ENCODE measurements at places on chromosomes 7 and 10.

DNA sequence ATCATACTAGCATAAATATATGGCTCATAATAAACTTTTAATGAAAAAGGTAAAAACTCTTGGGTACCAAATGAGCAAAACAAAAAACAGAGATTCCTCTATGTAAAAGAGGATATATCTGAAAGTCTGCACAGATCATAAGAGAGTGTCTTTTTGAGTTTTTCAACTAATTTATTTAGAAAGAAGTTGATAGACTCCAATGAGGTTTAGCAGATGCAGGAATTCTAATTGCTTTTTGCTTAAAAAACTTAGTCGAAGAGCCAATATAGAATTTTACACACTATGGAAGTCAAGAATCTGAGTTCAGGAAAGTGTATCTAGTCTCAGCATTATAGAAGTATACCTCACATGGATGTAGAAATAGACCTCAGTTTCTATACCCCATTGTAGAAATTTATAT lies 3.4 kb upstream of the MLLT10 start:
- no peak for DNase-seq

GRCh38 chr10:131885391-131886165 lies 15.2 kb upstream of the PPP2R2D start:
- DNase-seq = peak; percentile 96

DNA sequence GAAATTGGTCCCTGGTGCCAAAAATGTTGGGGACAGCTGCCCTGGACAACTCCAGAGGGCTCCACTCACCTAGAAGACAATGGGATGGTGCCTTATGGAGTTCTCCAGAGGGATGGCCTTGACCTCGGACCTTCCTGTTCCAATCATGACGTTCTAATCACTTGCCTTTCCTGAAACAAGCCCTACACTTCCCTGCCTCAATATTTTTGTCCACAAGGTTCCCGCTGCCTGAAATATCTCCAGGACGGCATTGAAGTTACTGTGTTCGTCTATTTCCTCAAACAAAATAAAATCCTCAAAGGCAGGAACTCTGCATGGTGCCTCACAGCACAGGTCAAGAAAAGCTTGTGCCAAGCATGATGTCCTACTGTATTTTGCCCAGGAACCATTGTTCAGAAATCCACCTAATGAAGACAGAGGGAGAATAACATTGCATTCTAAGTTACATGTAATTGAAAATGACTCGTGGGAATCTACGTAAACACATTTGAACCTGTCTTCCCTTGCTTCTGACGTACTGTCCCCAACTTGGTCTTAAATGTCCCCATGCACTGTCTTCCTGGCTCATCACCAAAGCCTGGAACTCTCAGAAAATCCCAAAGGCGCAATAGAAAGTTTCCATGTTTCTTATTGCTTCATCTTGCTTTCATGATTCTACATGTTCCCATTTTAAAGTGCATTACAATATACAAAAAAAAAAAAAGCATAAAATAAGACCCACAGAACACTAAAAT lies 342.3 kb upstream of the NRP1 start:
- DNase-seq = no peak

DNA sequence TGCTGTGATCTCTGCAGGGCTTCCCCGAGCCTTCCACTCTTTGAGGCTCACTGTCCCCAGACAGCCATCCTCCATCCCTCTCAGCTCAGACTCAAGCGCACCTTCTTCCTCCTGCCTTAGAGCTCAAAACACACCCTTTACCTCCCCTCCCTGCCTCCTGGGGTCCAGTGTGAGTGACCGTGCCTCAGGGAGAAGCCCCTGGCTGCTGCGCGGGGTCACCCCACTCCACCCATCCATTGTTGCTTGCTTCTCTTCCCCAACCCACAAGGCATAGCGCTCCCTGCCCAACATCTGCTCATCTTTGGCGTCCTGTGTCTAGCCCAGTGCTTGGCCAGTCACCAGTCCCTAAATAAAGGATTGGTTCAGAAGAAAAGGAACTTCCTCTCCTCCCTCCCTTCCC lies 170.3 kb downstream of the TCERG1L start:
- no peak for DNase-seq

GRCh38 chr7:34277016-34277802 lies 371.9 kb downstream of the BMPER start:
- no peak for DNase-seq

- no peak for DNase-seq
Observed at GRCh38 chr7:154425271-154425670, 373.1 kb downstream of the DPP6 start.

DNA sequence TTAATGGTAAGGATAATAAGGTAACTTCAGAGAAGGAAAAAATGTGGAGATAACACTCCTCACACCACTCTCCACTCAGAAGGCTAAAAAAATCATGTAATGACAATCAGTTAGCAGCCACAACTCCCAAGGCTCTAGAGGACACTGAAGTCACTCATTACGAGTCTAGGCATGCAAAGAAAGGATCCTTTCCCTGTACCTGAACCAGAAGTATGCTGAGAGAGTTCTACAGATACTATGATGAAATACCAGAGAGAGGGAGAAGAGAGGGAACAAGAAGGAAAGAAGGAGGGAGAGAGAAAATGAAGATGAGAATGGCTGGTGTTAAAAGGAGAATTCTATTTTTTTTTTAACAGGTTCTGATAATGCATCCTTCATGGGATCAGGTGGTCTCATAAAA lies 224.3 kb upstream of the PLXNA4 start:
- DNase-seq = no peak

DNA sequence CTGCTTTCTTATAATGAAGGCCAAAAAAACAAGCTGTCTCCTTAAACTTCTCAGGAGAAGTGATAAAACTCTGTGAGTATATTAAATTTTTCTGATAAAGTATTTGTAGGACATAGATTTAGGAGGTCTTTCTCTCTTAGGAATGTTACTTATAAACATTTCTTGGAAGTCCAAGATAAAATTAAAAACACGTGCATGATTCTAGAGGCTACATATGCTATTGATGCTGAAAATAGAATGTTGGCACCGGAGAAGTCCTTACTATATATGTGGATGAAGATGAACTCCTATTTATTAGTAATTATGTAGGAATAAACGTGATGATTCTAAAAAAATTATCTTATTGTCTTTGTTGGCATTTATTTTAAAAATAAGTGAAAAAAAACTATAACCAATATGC lies 241.3 kb upstream of the LRRTM3 start:
- DNase-seq = no peak

DNA sequence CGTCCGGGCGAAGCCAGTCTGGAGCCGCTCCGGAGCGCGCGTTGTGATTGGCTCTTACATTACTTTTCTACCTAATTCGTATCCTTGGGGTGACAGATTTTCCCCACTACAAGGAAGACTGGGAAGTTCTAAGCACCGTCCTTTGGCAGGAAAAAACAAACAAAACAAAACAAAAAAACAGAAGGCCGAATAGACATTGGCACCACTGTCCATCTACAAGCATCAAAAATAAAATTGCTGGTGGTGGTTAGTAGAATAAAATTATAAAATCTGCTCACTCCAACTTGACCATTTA lies 651 bp upstream of the SKAP2 start:
- DNase-seq = peak; percentile 50

DNA sequence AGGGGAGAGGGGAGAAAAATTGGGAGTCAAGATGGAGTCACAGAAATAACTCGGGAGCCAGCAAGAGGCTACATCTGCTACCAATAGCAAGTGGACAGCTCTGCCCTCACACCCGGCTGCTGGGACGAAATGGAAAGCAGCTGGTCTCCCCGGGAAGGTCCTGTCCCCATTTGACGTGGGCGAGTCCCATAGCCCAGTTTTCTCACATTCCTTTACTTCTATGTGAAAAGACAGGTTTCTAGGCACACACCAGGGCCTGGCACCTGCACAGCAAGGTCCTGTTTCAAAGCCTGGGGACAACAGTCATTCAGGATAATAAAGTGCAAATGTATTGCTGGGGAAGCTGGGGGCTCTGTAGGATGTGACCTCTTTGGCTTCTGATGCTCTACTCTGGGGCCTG lies 162.6 kb downstream of the OAT start:
- no peak for DNase-seq

DNA sequence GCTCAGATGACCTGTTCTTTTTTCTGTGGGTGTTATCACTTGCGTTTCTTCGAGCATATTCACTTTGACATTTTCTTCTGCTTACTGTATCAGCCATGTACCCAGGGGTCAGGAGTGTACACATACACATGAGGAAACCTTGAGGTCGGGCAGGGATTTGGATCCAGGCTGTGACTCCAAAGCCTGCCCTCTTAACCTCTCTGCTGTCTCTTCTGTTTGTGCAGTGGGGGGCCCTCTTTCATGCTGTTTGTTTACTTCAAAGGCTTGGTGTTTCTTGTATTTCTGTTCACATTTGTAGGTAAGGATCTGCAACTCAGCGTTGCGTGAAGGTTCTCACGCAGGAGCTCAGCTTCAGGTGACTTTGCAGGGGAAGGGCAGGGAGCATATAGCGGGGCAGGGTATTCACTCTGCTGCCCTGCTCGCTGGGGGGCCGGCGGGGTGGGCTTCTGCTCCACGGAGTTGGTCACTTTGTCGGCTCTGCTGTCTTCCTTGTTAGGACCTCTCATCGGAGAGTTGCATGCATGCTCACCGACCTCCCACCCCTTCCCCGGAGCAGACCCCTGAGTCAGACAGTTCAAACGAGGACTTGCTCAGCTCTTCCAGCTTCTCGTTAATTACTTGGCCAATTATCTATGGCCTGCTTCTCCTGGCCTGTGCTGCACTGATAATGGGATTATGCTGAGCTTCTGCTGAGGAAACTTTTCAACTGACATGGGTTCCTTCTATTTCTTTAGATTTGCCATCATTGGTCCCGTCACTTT lies 77.5 kb downstream of the SDK1 start:
- DNase-seq = no peak

- DNase-seq = peak; percentile 16
Observed at GRCh38 chr7:91852263-91852741, 28.2 kb downstream of the MTERF1 start.

DNA sequence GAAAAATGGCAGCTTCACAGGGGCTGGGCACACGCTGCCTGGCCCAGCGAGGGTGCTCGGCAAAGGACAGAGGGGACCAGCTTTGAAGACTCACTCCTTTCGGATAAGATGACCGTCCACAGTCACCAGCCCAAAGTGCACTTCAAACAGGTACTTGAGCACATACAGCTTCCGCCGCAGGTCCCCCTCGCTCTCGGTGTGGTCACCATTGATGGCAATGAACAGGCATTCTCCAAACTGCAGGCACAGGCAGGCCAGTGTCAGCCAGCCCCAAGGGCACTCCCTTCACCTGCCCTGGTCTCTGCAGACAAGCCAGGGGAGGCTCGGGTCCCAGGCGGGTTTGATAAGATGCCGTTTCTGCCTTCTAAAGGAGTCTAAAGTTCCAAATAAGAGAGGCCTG lies 11.6 kb downstream of the HPS1 start:
- DNase-seq = peak; percentile 5

GRCh38 chr10:133405844-133406527 lies 12.0 kb downstream of the MTG1 start:
- DNase-seq = no peak

DNA sequence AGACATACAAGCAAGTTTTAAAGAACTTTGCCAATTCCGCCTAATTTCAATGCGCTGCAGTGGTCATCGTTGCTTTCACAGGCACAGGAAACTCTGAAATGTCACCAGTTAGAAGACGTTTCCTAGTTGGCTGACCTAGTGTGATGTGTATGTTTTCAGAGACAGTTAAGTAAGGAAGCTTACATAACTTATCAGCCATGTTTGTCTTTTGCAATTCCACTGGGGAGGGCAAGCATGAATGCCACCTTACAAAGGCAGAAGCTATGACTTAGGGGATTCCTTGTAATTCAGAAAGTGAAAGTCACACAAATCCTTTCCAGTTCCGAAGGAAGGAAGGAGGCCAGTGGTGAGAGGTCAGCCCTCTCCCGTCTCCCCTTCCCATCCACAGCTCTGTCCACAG lies 15.0 kb upstream of the NPS start:
- no peak for DNase-seq

All from H7 (cell line).